Activated T-cell treated with anti-CD3 and anti-CD28 coated beads, Interleukin-2, amount 50 U/mL, for 48 hours (primary cell): ENCODE measurements at places on chromosomes 7 and 10.

- no peak for DNase-seq
Observed at GRCh38 chr10:114561008-114561523, 97.0 kb downstream of the ABLIM1 start.

- DNase-seq: no peak
Observed at GRCh38 chr10:49841615-49842332, 79.7 kb upstream of the OGDHL start.

DNA sequence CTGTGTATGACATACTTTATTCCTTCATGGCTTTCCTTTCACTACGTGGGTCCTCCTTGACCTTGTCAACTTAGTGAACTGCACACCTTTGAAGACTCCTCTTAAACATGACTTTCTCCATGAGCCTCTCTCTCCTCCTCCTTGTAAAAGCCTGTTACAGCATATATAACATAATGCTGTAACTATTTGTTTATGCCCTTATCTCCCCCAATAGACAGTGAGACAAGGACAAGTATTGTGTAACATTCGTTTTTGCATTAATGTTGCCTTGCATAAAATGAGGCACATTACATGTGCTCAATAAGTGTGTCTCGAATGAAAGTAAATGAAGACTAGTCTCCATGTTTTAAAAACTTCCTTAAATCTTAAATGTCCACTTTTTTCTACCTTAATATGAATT lies 4.3 kb upstream of the LAMB1 start:
- DNase-seq: no peak

DNA sequence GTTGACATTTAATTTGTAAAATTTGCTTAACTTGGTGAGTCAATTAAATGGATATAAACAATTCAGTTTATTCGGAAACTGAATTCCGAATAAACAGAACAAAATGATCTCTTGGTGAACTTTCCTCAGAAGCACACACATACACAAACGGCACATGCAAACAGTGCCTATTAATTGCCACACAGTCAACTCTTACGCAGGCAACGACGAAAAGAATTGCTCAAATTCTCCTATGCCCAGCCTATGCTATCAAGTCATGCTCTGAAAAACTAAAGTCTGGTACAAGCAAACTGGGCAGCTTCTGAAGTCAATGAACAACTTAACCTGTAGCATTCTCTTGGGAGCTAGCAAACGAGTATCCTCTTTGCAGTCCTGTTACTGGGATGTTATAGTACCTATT lies 38.8 kb upstream of the ASL start:
- DNase-seq: no peak

DNA sequence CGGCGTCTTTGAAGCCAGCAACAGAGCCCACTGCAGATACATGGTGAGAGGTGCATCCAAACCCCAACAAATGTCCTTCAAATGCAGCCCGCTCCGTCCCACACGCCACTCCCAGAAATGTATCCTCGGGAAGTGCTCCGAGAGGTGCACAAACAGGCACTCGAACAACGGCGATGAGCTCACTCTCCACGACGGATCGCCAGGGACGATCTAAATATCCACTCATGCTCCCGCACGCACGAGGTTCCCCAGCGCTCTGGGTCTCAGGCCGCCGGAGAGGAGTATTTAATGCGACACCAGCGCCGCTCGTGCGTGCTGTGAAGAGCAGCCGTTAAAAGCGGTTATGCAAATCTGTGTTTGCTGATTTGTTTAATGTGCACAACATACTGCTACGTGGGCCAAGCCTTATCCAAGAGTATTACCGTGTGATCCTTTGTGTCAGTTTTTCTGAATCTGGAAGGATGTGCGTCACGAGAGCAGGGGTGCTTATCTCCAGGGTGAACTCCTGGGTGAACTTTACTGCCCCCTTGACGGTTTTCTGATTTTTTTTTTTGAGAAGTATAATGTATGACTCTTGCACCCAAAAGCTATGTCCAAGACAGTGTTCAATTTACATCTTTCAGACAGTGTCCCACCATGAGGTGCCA lies 48.5 kb upstream of the PPP2R2D start:
- DNase-seq: no peak

GRCh38 chr10:132634241-132634946 lies 96.8 kb downstream of the INPP5A start:
- no peak for DNase-seq

DNA sequence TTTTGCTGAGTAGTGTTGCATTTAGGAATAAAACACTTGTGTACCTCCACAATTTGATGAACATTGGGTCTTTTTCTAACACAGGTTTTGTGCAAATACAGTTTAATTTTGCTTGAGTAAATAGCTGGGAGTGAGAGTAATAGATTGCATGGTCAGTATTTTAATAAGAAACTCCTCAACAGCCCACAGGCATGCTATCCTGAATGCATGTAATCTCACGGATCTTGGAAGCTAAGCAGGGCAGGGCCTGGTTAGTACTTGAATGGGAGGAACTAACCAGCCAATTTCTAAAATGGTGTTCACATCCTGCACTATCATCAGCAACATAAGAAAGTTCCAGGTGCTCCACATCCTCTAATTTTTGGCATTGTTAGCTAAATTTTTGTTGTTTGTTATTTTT lies 685.4 kb upstream of the MBL2 start:
- no peak for DNase-seq

DNA sequence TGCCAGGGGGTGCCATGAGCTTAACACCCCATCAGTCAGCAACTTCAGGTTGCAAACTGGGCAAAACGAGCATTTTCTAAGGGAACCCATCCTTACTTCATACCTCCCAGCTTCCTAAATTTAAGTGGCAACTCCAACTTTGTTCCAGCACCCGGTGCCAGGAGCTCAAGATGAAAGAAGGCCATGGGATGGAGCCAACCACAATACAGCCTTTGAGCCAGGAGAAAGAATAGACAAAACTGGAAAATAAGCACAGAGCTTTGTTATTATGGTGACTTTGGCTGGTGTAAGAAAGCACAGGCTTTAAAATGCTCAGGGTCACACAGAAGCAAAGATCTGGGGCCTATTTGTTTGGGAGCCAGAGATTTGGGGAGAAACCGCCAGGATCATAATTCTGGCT lies 388.7 kb upstream of the MGMT start:
- DNase-seq: no peak

DNA sequence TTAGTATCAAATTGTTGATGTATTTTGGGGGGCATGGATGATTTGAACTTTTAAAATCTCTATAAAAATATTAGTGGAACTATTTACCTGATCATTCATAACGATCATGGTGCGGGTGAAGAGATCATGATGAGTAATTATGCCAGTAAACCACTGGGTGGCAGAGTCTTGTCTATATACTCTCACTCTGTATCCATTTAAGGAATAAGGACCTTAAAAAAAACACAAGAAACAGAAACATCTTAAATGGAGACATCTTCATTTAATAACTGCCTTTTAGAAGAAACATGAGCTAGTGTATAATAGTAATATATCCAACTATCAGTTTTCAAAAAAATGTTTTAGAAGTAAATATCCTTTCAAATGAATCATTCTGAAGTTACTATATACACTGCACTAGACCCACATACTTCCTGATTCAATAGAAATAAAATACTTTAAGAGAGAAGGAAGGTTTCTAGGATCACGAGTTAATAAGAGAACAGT lies 84.0 kb downstream of the NRBF2 start:
- no peak for DNase-seq

DNA sequence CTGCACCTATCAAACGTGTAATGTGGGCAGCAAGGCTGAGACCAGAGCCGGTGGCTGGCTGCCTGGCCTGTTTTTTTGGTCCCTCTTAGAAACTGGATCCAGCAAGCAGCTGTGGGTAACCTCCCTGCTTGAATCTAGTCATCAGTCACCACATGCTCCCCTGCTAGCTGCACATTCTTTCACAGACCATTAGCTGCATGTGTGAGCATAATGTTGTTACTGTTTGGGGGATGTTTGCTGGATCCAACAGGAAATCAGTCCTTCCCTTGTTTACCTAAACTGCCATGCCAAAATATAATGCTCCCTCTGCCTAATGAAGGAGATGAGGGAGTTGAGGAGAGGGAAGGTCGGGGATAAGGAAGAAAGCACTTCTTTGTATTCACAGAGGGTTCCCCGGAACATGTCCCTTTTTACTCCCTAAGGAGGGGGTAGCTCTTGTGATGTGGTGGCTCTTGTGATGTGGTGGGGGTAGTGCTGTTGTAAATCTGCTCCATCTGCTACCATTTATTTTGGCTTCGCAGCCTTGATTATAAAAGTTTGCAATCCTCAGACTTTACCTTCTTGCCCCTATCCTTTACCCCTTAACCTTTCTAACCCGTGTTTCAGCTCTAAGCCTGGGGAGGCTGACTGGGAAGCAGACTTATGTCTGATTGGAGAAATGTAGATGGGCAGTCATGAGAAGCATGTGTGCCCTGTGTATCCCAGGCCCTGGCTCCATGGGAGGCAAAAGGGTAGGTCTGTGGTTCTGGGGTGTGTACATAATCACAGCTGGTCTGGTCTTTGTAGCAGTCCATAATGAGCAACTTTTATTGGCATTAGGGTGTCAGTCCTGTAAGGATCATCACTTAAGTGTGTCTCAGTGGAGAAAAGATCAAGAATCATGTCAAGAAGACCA lies 20.8 kb downstream of the LOXL4 start:
- DNase-seq: no peak

DNA sequence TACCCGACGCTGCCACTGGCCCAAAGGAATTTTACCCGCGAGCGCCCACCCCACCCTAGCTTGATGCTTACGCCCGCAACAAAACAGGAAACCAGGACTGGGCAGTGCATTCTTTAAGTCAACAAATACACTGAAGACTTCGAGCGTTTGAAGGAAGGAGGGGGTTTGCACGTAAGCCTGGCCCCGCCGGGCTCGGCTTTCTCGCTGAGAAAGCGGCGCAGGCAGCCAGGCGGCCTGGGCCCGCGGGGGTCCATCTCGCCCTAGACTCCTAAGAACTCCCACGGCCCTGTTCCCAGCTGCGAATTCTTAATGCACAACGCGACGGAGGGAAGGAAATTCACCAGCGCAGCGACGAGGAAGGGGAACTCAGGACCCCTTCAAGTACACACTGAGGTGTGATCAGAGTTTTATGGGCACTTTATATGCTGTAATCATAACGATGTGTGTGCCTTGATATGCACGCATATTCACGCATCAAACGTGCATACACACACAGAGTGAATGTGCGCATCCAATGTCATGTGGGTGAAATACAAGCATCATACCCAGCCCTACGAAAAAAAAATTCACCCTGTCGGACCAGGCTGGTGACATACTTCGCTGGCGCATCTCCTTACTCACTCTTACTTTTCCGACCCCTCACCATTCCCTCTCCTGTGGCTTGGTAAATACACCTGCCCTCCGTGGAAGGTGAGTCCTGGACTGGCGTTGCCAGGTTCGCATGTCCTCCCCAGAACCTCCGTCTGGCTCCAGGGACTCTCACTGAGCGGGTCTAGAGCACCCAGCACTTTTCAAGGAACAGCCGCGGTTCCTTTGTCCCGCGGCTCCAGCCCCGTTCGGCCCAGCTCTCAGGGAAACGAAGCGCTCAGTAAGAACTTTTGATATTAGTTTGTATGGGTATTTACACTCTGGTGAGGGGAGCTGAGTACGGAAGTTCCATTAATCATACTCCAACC lies 5.7 kb upstream of the HOXA13 start:
- no peak for DNase-seq
